Epithelial cell of proximal tubule (primary cell): ENCODE measurements at places on chromosomes 3 and 15. TPM values are rescaled to one million over a fixed set of nuclear protein-coding genes. Genes with fewer than 3 reads are reported as not detected.

GRCh38 chr3:109480014-109480413, 142.7 kb upstream of the DPPA4 start:
- DNase-seq = no peak

- no peak for DNase-seq
These were observed 74.0 kb downstream of the KY start for GRCh38 chr3:134576831-134577230.

- no peak for DNase-seq
These were observed 17.5 kb downstream of the OCA2 start for GRCh38 chr15:28081594-28081993.

GRCh38 chr15:55248895-55249294, 40.7 kb downstream of the RAB27A start:
- DNase-seq = no peak

LIPC gene
- 1.1 and 12.9 TPM in 2 replicates for total RNA-seq

BCL2A1 gene
- 1.2 and 3.5 TPM in 2 replicates for total RNA-seq

CD200 gene
- total RNA-seq = 3.8 and 3.9 TPM in 2 replicates

SH2D7 gene
- not detected in 2 replicates for total RNA-seq
